ENCODE measurements at places on chromosomes 16 and 17.

DNA sequence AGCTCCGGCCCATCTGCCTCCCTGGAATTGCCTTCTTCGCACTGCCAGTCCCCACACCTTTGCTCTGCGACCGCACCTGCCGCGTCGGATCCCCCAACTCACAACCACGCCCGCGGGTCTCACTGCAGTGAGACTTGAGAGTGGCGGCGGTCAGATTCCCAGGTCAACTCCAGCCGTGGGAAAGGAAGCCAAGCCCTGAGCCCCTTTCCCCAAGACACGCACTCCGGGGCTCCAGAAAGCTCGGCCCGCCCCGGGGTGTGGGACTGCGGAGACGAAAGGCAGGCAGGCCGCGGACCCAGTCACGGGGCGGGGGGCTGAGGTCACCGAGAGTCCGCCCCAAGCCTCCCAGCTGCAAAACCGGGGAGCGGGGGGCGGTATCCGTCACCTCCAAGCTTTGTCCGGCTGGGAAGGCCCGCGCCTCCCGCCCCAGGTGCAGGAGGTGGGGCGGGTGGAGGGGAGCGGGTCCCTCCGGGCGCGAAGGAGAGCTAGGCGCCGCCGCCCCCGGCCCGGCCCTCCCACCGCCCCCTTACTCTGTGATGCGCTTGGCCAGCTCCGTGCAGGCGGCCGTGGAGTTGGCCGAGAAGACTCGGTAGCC, 615 bp downstream of the PRPSAP1 start:
- peak; percentile 17 for DNase-seq

- no peak for DNase-seq
These were observed 174.3 kb downstream of the CCDC182 start for GRCh38 chr17:57570724-57571344.

DNA sequence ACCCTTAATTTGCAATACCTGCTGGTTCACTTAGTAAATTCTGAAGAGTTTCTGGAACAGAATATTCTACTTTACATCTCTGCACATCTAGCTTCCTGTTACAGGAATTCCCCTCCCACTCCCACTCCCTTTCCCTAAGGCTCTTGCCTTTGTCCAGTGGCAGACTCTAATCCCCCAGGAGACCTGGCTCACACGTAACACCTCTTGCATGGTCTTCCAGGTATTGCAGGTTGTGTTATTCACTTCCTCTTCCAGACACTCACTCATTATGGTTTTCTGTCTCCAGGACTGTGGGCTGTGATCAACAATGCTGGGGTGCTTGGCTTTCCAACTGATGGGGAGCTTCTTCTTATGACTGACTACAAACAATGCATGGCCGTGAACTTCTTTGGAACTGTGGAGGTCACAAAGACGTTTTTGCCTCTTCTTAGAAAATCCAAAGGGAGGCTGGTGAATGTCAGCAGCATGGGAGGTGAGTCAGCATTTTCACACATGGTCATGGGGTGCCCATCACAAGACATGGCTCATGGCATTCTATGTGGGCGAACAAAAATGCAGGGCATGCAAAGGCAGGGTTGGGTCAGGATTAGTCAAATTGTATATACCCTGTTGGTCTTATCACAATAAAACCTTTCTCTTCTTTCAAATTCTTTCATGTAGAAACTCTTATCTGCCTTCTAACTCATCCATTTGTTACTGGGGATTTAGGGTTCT, 35.8 kb downstream of the HSD17B2 start:
- DNase-seq, result no peak

- peak; percentile 56 for DNase-seq
These were observed 986 bp downstream of the HAPSTR1 start for GRCh38 chr16:9092282-9092977.

DNA sequence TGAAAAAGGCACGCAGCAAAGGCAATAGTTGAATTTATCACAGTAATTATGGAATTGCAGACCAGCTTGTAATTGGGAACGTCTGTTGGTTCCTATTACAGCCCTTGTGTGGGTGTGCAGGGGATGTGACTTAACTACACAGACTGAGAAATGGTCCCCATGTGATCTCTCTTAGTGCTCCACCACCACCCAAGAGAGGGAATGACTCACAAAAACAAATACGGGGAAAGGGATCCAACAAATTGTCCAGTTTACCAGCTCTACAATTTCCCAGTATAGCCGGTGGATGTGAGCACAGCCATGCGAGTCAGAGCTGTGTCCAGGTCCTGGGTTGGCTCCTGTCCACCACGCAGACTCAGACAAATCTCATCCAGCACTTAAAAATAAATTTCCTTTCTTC, 337.9 kb downstream of the GRIN2A start:
- no peak for DNase-seq

- no peak for DNase-seq
These were observed 108.6 kb downstream of the IRF8 start for GRCh38 chr16:86007524-86007923.

- peak; percentile 58 for DNase-seq
These were observed 4.5 kb upstream of the NAT9 start for GRCh38 chr17:74780443-74781238.

- no peak for DNase-seq
These were observed 48.4 kb downstream of the MPRIP start for GRCh38 chr17:17090642-17091103.

GRCh38 chr17:77753246-77753645, 205.3 kb upstream of the TNRC6C start:
- DNase-seq, result no peak

GRCh38 chr17:68584581-68585303, 16.4 kb downstream of the FAM20A start:
- DNase-seq, result no peak

DNA sequence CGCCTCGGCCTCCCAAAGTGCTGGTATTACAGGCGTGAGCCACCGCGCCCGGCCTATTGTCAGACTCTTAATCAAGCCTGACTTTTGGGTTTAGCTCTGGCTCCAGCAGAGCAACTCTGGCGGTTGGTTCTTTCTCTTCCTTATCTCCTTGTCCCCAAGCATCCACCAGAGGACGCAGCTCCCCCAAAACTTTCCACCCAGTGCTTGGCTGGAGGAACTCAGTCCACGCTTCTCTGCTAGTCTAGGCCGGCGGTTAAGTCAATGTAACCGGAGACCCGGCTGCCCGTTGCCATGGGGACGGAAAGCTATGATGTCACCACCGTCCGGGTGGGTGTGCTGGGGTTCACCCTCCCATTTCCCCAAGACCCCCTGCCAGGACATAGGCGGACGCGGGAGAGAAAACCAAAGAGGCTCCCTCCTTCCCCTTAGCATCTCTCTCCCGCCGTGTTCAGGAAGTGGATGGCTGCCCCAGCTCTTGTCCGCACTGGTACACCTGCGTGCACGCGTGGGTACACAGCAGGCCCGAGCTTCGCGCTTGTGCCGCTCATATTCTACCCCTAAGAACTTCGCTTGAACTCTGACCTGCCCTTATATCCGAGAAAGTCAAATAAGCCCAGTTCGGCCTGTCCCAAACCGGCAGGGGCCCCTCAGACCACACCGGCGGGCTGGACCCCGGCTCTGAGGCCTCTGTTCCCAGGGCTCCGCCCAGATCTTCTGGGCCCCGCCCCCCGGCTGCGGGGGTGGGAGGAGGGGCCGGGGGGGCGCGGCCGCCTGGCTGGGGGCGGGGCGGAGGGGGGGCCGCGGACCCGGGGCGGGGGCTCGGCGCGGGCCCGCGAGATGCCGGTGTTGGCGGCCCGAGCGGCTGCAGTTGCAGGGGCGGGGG, at the start of gene RND2:
Gene RND2, plus strand, starts transcription at position 825 of the 883 bp plus-strand sequence. CDS start 117 bp downstream, outside the sequence.
- DNase-seq, result peak; percentile 76

GRCh38 chr16:84368308-84368996, at the start of gene ATP2C2:
Gene ATP2C2 (plus strand): TSS chr16:84368538. CDS start chr16:84368616, 78 bp downstream.
- DNase-seq, result no peak

DNA sequence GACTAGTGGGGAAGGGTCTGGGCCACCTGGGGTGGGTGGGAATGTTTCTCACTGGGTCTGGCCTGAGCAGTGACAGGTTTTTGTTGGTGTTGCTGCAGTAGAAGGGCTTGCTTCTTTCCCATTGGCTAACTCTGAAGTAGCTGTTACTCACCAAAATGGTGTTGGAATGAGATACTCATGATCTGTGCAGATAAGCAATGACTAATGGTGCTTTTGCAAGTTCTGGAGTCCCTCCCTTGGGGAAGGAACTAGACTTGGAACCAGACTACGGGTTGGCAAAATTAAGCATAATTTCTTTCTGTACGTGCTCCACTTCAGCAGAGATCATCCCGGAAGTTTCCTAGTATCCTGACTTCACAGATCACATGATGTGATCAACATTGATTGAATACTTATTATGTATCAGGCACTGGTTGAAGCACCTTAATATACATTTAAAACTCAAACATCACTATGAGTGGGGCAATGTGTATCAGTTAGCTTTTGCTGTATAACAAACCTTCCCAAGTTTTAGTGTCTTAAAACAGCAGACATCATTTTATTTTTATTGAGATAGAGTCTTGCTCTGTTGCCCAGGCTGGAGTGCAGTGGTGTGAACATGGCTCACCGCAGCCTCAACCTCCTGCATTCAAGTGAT, 30.1 kb downstream of the CHP2 start:
- no peak for DNase-seq

GRCh38 chr17:39208136-39208535, 8.1 kb downstream of the RPL19 start:
- no peak for DNase-seq
